ENCODE measurements at places on chromosomes 6 and 20.

- DNase-seq = no peak
These were observed 235.4 kb downstream of the CDC5L start for GRCh38 chr6:44622956-44623355.

DNA sequence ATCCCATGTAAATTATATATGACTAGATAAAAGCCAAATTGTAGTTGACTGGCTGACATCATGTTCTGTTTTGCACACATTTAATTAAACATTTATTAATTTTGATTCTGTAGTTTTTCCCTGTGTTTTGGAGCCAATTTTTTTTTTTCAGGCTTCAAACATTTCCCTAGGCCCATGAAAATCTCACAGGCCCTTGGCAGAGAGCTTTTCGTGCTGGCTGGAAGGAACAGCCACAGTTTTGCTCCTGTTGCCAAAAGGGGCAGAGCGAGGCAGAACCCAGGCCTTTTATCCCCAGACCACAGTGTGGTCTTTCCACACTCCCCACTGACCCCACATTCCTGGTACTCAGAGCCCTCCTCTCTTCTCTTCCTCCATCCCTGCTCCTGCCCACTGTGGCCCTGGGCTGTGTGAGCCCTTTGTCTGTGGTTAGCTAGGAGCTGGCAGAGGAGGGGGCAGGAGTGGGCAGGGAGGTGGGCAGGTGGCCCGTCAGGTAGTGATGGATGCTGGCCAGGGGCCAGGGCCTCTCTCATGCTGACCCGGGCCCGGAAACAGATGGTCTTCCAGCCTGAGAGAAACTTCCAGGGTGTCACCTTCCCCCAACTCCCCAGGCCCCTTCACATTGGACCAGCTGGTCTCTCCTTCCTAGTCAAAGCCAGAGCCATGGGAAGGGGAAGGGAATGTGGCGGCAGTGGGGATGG, 19.4 kb upstream of the CCM2L start:
- no peak for DNase-seq

GRCh38 chr6:40977085-40977484, 61.9 kb downstream of the UNC5CL start:
- DNase-seq = no peak

DNA sequence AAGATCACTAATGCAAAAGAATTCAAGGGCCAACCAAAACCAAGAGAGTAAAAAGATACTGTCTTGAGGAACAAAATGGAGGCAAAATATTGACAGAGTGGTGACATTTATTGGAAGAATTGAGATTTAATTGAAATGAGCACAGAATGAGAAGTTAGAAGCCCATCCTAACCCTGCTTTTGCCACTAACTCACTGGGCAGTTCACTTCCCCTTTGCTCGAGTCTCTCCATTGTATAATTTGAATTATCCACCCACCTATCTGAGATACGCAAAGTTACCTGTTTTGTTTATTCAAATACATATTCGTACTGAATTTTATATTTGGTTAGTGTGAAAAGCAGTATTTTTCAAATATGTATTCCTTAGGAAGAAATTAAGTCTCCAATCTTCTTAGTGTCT, 204.5 kb upstream of the PRDM1 start:
- DNase-seq = no peak

- no peak for DNase-seq
These were observed 70.0 kb downstream of the PSMG4 start for GRCh38 chr6:3328796-3329195.

Data from osteocyte (in vitro differentiated cells).